Fibroblast of pulmonary artery (primary cell): ENCODE measurements at places on chromosomes 3 and 15.

DNA sequence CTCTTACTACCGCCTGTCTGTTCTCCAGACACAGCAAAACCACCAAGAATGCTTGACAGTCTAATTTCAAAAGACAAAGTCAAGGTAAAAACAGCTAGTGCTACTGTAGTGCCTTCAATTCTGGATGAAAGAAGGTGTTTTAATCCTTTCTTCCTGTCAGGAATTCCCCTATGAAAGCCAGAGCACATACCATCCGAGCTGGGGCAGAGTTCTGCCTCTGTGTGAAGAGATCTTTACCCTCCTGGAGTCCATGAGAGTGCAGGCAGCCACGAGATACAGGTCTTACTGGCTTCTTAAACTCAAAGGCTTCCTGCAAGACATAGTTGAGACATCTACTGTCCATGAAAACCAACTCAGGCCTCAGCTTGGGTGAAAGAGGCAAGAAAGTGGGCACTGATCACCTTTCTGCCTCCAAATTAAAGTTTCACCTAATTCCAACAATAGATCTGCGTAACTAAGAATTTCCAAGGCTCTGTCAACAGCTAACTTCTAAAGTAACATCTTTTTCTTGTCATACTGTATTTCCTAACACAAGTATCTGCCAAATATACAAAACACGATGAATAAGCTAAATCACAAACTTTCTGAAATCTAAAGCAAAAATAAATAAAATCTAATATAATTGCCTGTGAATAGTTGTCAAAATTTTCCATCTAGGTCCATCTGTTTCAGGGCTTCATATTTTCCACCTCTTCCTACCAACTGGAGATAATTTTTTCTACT is 7.5 kb downstream of the CDC25A start:
- no peak for DNase-seq

- peak; percentile 70 for DNase-seq
Observed at GRCh38 chr3:121072133-121072532, 164.1 kb downstream of the STXBP5L start.

GRCh38 chr3:58237941-58238681 is 519 bp downstream of the ABHD6 start:
- DNase-seq: peak; percentile 23

GRCh38 chr15:62428851-62429598 is 263.9 kb upstream of the C2CD4B start:
- DNase-seq: no peak

DNA sequence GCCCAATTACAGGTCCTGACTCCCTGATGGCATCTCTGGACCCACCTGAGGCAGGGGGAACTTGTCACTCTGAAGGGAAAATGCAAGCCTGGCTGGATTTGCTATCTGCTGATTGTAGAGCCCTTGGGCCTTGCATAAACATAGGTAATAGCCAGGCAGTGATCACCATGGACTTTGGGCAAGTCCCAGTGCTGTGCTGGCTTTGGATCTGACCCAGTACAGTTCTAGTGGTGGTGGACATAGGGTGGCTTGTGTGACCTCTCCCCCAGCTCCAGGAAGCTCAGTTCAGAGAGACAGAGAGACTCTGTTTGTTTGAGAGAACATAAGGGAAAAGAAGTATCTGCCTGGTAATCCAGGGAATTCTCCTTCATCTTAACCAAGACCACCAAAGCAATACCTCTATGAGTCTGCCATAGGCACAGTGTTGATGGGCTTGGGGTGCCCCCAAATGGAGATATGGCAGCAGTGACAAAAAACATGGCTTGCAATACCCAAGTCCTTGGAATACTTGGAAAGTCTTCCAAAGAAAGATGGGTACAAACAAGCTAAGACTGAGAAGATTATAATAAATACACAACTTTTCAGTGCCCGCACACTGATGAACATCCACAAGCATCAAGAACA is 348.5 kb downstream of the PYDC2 start:
- no peak for DNase-seq

DNA sequence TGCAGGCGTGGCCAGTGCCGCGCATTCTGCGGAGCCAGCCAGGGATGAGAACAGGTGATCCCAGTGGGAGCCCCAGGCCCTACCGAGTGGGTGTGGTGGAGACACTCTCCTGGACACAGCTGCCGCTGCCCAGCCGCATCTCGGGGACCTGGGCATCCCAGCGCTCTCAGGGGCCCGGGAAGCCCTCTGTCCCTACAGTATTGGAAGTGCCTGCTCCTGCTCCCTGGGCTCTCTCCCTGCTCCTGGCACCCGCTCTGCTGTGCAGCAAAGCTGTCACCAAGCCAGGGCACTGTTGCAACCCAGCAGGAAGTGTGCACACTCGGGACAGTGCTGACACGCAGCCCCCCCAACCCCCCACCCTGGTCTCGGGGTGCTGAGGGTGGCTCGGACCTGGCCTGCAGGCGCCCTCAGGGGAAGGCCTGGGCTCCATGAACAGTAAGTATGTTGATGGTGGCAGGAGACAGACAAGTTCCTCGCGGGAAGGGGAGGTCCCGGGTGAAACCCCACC is 1177.4 kb upstream of the GBE1 start:
- no peak for DNase-seq

- DNase-seq: peak; percentile 30
Observed at GRCh38 chr3:146052056-146052790, 108.8 kb downstream of the PLOD2 start.

GRCh38 chr3:46917257-46917656 is 39.7 kb downstream of the PTH1R start:
- no peak for DNase-seq

DNA sequence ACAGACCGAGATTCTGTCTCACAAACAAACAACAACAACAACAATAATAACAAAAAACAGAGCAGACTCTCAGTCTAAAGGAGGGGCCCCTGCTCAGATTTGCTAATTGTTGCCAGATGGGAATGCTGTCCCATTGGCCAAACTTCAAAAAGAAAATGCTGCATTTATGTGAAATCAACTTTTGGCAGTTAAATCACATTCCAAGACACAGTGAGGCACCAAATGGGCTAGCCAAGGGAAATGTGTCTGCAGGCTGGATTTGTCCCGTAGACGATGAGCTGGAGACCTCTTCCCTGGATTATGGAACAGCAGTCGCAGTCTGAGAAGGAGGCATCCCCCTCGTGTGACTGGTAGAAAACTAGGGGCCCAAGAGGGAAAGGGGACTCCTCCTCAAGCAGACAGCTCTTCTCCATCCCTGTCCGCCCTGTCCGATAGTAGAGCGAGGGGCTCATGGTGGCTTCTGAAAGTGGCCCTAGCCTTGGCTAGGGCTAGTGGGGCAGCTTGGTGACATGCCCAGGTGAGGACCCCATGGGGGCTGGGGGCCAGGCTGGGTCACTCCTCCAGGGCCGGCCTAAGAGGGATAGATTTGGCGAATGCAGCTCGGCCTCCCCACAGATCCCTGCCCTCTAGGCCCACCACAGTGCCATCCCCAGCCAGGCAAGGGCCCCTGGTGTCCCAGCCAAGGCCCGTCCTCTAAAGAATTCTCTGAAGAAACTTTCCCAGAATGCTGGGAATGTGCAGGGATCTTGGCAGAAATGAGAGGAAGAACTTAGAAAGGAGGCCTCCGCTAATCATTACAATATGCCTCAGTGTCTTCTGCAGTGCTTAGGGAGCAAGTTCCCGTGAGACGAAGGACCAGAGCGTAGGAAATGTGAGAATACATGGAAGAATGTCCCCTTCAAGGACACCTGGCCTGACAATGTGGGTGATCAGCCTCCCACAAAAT is 2.0 kb downstream of the SLC22A14 start:
- DNase-seq: peak; percentile 49

DNA sequence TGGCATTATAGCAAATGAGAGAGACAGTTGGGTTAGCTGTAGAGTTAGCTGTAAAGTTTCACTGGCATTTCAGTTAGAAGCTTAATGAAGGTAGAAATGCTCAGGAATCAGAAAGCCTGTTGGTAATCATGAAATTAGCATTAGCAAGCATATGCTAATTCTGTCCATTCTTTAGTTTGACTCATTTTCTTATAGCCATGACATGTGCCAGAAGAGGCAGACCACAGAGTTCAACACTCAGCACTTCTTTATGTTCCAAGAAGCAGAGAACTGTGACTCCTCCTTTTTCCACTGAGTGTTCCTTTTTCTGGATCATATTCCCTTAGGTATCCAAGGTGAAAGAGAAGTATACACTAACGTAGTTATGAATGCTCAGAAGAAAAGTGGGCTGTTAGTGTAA is 276.2 kb upstream of the SGO1 start:
- DNase-seq: peak; percentile 25

DNA sequence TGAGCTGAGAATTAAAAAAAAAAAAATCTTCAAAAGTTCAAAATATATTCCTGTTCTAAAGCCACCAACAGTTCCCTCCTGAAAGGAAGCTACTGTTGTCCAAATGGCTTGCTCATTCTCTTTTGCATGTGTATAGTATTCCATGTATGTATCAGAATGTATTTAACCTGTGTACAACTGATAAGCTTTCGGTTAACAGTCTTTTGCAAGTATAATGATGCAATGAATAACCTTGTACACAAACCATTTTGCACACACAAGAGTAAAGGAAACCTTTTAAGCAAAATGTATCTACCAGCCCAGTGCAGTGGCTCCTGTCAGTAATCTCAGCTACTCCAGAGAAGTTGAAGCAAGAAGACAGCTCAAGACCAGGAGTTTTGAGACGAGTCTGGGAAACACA is 32.6 kb downstream of the TOPBP1 start:
- DNase-seq: no peak

DNA sequence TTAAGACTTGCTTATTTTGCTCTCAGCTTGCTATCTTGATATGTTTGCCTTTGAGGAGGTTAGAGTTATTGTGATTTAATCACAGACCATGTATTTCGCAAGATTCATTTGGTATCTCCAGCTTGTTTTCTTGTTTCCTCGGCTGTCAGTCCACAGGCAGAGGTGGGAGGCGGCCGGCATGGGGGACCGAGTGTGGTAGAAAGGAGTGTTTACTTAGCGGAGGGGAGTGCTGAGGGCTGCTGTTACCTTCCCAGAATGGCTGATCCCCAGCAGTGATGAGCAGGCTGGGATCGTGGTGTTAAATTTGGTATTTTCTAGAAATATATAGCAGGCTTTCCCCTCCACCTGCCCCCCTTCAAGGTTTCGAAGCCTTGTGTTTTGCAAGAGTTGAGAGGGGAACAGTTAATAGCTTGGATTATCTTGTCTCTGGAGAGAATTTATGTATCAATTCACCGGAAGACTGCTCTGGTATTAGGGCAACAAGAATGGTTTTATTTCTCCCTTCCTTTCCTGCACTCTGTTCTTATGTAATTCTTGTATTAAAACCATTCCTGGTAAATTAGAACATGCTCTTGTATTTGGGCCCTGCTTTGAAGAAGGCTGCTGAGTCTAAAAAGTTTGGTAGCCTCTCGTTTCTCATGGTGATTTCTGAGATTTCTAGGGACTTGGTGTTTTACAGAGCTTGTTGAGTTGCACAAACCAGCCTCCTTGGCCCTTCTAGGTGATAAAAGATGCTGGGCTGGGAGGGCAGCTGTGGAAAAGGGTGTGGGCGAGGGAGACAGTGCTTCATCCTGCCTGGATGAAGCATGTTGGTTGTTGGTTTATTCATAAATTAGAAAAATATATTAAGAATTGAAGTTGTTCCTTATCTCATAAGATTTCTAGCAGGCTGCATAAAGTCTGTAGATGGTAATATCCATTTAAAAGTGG is 151.4 kb downstream of the IGF1R start:
- peak; percentile 26 for DNase-seq

DNA sequence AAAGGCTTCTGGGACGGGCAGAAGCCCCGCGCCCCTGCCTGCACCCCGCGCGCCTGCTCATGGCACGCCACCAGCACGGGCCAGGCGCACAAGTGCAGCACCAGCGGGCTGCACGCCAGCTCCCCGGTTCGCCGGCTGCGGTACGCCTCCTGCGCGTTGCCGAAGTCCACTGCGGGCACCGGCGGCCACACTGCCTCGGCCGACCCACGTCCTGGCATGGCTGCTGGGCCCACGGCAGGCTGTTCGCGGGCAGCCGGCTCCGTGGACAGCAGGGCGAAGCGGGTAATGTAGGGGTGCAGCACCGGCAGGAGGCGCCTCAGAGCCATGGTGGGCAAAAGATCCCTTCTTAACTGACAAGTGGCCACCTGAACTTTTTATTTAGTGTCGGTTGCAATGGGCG is 34.8 kb downstream of the MCCC1 start:
- no peak for DNase-seq

GRCh38 chr3:56373386-56373785 is 94.9 kb downstream of the ERC2 start:
- no peak for DNase-seq

- peak; percentile 67 for DNase-seq
Observed at GRCh38 chr3:119297169-119297568, 3.0 kb downstream of the ARHGAP31 start.

DNA sequence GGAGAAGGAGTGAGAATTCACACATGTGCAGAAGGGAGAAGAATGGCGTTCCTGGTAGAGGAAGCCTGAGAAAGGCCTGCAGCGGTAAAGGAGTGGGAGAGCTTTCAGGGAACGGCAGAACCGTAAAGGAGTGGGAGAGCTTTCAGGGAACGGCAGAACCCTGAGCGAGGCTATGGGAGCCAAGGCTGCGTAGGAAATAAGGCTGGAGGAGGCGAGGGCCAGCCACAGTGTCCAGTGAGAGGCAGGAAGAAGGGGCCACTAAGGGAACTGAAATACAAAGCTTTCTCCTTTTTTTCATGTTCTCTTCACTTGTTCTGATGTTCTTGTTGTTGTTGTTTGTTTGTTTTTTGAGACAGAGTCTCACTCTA is 41.6 kb downstream of the GOLGA6L10 start:
- no peak for DNase-seq

DNA sequence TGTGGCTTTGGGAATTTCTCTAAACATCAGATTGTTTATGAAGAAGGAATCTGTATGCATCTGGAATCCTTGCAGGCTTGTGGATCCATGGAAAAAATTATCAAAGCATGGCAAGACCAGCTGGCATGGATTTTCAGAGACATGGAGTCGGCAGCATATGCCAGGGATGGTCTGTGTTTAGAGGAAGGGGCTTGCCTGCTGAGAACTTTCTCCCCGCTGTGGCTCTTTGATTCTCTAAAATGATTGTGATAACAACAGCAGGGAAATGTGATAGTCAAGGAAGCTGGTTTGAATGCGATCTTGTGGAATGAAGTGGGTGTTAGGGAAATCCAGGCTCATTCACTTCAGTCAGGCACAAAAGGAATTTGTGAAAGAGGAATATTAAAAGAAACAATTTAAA is 245.7 kb upstream of the THRB start:
- no peak for DNase-seq

- DNase-seq: peak; percentile 96
Observed at GRCh38 chr3:49500732-49501609, 30.9 kb downstream of the DAG1 start.

GRCh38 chr3:139312959-139313358 is 30.9 kb upstream of the MRPS22 start:
- peak; percentile 36 for DNase-seq

DNA sequence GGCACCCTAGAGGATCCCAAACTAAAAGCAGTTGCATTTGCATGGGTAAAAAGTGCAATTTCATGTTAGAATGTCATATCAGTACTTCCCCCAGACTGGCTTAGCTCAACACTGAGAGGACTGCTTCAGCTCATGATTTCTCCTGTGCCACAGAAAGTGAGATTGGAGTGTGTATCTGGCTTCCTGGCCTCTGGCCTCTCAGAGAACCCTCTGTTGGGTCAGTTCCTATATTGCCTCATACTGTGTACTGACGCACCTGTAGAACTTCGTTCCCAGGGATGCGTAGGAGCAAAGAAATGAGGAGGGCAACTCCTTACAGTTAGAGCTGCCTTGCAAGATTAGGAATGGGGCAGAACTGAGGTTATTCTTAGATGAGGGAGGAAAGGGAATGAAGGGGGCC is 340.8 kb downstream of the TIGIT start:
- DNase-seq: no peak

GRCh38 chr3:108970561-108970960 is 16.9 kb upstream of the GUCA1C start:
- no peak for DNase-seq

GRCh38 chr3:149340310-149340933 is 7.0 kb upstream of the TM4SF18 start:
- peak; percentile 58 for DNase-seq

GRCh38 chr3:123026565-123027291 is 835 bp downstream of the SEMA5B start:
- DNase-seq: no peak
